Frontal cortex (tissue), 4 donors: ENCODE measurements at places on chromosomes 5 and 9. TPM values are rescaled to one million over a fixed set of nuclear protein-coding genes. Genes with fewer than 3 reads are reported as not detected.

DNA sequence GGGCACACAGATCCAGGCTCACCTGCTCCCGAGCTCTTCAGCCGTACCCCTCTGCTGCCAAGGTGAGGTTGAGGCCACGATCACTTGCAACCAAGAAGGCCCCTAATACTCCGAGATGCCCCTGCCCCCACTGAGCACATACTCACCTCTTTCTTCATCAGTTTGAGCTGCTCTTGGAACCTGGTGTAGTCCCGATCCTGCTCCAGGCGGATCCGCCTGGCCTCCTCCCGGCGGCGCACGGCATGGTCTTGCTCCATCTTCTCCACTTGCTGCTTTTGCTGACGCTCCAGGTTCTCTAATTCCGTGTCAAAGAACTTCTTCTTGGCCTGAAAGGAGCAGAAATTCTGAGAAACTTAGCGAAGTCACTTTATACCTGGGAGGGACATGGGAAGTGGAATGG, 75.7 kb upstream of the FBXW11 start:
- no peak for DNase-seq

GRCh38 chr9:71368157-71368556, 246.7 kb upstream of the TRPM3 start:
- no peak for DNase-seq

The MBLAC2 gene
- total RNA-seq, result 17.9 TPM

The FRRS1L gene
- total RNA-seq, result 66.9 TPM

The FAM114A2 gene
- total RNA-seq, result 21.2 TPM

The IFNA2 gene
- total RNA-seq, result not detected

DNA sequence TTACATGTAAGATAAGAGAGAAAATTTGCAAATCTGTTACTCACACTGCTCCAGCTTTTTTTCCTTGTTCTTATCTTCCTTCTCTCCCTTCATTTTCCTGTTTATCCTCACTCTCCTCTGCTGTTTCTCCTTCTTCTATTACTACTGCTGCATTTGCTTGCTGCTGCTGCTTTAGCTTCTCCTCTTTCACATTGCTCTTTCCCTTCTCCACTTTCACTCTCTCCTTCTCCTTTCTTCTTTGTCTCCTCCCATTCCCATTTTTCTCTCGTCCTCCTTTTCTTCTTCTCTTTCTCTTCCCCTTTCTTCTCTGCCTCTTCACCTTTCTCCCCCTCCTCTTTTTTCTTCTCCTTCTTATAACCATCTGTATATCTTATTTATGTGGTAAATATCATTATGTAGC, 288.6 kb downstream of the CDH9 start:
- DNase-seq, result no peak

- DNase-seq, result no peak
These were observed 509.4 kb upstream of the KLF4 start for GRCh38 chr9:107999011-107999410.

GRCh38 chr5:117039035-117039434, 464.4 kb upstream of the SEMA6A start:
- no peak for DNase-seq

DNA sequence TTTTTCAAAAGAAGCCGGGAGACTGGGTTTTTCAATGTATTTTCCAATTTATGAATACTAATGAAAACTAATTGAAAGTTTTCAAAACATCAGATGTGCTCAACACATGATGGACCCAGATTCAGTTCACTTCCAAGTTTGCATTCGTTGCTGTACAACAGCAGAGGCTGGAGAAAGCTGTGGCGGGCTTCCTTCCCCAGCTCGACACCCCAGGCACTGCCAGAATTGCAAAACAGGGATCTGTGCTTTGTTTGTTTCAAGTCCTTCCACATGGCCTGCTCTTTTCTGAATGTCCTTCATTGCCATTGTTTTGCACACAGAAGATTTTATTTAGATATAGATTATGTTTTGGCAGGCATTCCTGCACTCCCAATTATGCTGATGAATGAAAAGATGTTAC, 30.3 kb upstream of the INSYN2B start:
- no peak for DNase-seq

- DNase-seq, result no peak
These were observed 184.4 kb upstream of the DMRT1 start for GRCh38 chr9:656926-657568.

The GHR gene
- total RNA-seq, result 1.6 TPM

DNA sequence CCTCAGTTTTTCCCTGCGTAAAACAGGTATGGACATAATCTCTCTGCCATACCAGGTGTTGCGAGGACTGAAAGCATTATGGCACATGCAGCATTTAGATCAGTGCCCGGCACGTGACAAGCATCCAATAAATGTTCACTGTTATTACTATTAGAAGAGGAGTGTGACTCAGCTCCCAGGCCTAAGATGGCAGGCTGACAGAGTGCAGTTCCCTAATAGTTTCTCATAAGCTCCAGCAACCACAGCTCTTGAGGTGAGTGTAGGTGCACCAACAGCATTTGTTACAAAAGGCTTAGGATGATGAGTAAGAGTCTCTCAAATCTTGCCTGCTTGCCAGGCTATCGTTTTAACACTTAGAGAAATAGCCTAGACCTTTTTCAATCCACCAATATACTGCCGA, 28.9 kb upstream of the GLIS3 start:
- DNase-seq, result no peak

The CBY3 gene
- total RNA-seq, result not detected

The SARDH gene
- 1.6 TPM for total RNA-seq

The MCTP1 gene
- 48.5 TPM for total RNA-seq

The IRF1 gene
- total RNA-seq, result 1.2 TPM

The EGFLAM gene
- 2.9 TPM for total RNA-seq

The STK32A gene
- 4.1 TPM for total RNA-seq

GRCh38 chr5:39721394-39721793, 296.6 kb upstream of the DAB2 start:
- no peak for DNase-seq

DNA sequence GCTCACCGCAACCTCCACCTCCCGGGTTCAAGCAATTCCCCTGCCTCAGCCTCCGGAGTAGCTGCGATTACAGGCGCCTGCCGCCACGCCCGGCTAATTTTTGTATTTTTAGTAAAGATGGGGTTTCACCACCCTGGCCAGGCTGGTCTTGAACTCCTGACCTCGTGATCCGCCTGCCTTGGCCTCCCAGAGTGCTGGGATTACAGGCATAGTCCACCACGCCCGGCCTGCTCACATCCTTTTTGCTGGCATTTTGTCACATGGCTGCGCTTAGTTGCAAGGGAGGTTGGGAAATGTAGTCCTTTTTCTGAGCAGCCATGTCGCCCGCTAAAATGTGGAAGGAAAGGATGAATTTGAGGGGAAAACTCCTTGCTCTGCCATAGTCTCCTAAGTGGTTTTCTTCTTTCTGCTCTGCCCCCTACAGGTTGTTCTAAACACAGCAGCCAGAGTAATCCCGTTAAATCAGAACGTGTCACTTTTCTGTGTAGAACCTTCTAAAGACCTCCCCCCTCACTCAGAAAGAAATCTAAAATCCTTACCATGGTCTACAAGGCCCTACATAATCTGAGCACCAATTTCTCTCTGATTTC, 57.8 kb upstream of the HSPA9 start:
- no peak for DNase-seq

DNA sequence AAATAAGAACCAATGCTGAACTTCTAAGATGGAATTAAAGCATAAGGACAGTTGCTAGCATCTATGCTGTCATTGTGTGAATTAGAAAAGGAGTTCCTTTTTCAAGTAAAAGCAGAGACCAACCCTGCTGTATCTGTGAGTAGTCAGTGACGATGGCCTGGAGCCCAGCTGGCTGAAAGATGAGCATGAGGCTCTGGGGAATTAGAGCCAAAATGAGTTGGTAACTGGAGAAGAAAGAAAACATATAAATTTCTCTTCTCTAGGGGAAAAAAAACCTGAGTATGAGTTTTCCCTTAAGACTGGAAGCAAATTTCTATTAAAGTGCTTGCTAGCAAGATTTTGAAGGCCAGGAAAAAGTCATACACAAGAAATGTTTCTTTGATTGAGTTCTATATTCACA, 1.6 kb upstream of the SPZ1 start:
- no peak for DNase-seq

GRCh38 chr5:118722122-118723020, 266.0 kb downstream of the DTWD2 start:
- no peak for DNase-seq

The CTNND2 gene
- total RNA-seq, result 74.2 TPM

The FAT2 gene
- 3.3 TPM for total RNA-seq

- no peak for DNase-seq
These were observed 44.7 kb downstream of the ERAP1 start for GRCh38 chr5:96763026-96763425.

DNA sequence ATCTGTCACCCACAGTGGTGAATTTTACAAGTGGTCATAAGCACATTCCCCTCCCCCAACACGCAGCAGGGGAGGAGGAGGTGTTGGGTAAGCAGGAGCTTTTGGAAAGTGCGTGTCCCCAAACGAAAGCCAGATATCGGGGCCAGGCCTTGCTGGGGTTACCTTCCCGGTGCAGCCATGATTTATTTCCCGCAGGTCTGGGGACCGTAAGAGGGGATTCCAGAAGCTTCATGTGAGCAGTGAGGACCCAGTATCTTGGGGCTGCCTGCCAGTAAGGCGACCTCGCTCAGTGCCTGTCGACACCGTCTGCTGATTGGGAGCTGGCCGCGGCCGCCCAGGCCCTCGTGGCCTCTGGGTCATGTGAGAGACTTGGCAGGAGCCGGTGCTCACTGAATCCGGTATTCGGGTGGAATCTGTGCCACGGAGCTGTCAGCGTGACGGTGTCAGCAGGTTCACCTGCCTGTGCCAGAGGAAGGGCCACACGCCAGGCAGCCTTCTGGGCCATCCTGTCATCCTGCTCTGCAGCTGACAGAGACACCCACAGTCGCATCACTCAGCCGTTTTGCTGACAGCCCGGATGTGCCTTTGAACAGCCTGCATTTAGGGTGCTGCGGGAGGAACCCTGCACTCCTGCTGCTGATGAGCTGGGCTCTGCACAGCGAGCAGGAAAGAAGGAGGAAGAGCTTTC, 37.3 kb downstream of the SEC61B start:
- DNase-seq, result peak; percentile 67

GRCh38 chr5:99122976-99123375, 194.2 kb upstream of the CHD1 start:
- no peak for DNase-seq

The PLAC8L1 gene
- 0.82 TPM for total RNA-seq

DNA sequence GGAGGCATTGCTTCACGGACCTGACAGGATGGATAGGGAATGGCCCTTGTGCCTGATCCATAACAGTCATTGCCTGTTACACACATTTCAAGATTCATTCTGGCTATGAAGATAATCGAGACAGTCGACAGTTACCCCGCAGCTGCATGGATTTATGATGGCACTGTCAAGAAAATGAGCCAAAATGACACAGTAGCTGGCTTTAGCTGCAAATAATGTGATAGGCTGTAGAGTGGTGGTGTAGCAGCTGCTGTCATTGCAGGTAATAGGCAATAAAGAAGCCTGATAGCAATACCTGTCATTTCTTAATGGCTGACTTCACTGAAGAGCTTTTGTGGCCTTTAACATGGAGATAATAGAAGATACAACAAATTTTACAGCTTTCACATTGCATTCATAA, 1085.2 kb upstream of the ARRDC3 start:
- no peak for DNase-seq

- no peak for DNase-seq
These were observed 132.2 kb downstream of the EBF1 start for GRCh38 chr5:158967541-158967940.

DNA sequence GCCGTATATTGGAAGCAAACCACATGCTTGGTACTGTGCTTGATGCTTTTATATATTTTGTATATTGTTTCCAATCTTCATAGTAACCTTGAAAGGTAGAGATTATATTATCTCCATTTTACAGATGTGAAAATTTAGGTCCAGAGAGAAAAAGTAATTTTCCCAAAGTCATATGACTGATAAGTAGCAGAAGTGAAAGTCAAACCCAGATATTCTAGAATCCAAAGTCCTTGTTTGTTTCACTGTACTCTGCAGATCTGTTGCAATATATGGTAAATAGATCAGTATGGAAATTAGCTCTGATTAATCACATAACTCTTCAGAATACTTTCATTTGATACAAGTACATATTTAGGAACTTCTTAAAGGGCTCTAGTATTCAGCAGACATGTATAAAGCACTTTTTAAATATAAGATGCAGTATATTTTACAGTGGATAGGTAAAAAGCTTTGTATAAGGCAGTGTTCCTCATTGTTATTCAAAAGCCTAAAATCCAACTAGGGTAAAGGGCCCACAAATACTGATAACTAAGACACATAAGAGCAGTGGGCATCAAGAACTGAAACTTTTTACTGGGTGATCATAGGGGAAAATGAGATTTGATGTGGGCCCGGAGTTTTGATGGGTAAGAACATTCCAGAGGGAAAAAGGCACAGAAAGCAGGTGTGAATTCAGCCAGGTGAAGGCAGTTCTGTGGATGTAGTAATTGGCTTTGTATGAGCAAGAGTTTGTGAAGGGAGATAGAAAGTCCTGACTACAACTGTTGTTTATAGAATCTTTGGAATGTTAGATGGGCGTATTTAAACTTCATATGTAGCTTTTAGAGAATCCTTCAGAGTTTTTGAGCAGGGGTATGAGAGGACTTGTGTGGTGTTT, 25.0 kb downstream of the NDFIP1 start:
- DNase-seq, result no peak

DNA sequence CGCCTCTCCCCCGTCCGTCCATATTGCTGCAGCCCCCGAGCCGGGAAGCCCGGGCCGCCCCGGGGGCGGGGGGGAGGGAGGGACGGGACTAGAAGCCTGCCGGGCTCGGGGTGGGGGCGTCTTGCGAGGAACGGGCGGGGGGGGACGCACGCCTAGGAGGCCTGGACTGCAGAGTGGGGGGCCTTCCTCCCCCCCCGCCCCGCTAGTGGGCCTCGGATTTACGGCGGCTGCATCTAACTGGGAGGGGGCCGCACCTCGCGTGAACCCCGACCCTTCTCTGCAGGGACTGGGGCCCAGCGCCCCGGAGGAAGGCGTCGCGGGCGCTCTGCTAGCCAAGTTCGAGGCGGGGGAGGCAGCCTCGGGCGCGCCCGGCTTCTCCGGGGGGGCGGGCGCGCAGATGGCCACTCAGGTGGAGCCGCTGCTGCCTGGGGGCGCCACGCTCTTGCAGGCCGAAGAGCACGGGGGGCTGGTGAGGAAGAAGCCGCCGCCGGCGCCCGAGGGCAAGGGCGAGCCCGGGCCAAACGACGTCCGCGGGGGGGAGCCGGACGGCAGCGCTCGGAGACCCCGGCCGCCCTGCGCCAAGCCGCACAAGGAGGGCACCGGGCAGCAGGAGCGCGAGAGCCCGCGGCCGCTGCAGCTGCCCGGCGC, at the start of gene LARP1:
Gene LARP1 (plus strand): TSS at position 17 of the 648 bp plus-strand sequence. CDS start 381 bp downstream, at position 398.
- DNase-seq, result peak; percentile 67

DNA sequence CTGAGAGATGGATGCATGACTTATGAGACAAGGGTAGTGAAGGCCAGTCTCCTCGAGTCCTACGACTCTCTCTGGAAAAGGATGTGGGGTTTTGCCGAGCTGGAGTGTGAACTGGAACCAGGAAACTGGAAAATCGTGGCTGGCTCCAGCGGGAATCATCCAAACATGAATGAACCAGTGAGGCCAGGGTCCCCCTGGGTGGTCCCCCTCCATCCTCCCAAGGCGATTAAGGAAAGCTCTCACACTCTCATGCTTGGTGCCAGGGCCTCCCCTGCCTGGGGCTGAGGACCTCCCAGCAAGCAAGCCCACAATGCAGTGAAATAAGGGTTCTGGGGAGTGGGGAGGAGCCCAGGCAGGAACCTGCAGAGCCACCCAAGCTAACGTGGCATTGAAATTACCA, 9.6 kb upstream of the AMBP start:
- no peak for DNase-seq

GRCh38 chr5:160348080-160348479, 22.3 kb downstream of the C1QTNF2 start:
- no peak for DNase-seq
